ENCODE measurements at places on chromosomes 7 and 10. TPM values are rescaled to one million over a fixed set of nuclear protein-coding genes. Genes with fewer than 3 reads are reported as not detected.

Gene TRPV5
- polyA plus RNA-seq = not detected

DNA sequence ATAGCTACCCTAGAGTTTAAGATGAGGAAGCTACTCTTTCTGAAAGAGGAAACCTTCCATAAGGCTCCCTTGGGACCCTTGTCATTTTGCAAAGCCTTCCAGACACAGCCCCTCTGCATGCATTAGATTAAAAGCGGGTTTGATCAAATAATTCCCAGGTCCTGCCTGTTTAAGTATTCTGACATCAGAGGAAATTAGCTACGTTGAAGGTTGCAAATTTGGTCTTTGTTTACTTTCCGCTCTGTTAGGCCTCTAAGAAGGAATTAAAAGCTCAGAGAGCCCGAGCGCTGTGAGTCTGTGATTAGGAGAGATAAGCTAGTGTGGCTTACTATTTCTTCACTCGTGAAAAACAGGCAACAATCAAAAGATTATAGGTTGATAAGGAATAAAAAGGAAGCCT lies 1.4 kb upstream of the THSD7A start:
- DNase-seq = no peak

DNA sequence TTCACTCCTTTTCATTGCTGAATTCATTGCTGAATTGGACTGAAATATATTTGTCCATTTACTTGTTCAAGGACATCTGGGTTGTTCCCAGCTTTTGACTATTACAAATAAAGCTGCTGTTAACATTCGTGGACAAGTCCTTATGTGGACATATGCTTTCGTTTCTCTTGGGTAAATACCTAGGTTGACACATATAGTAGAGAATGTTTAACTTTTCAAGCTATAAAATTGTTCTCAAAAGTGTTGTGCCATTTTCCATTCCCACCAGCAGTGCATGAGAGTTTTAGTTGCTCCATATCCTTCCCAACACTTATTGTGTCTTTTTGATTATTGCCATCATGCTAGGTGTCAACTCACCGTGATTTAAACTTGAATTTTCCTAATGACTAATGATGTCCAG lies 17.5 kb upstream of the CPVL start:
- no peak for DNase-seq

Gene OR2A12
- not detected for polyA plus RNA-seq

Gene TNPO3
- polyA plus RNA-seq = 43.1 TPM

GRCh38 chr10:103681617-103682399 lies 173.6 kb downstream of the SH3PXD2A start:
- no peak for DNase-seq

DNA sequence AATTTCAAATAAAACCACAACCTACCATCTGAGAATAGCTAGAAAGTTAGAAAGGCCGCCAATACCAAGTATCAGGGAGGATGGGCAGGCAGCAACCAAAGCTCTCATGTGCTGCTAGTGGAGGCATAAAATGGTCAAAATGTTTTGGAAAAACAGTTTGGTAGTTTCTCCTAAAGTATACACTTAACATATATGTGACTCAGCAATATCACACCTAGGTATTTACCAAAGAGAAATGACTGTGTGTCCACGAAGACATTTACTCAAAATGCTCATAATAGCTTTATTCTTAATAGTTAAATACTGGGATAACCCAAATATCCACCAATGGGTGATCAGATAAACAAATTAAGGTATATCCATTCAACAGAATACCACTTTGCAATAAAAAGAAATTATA lies 14.3 kb downstream of the RHEB start:
- DNase-seq = no peak

DNA sequence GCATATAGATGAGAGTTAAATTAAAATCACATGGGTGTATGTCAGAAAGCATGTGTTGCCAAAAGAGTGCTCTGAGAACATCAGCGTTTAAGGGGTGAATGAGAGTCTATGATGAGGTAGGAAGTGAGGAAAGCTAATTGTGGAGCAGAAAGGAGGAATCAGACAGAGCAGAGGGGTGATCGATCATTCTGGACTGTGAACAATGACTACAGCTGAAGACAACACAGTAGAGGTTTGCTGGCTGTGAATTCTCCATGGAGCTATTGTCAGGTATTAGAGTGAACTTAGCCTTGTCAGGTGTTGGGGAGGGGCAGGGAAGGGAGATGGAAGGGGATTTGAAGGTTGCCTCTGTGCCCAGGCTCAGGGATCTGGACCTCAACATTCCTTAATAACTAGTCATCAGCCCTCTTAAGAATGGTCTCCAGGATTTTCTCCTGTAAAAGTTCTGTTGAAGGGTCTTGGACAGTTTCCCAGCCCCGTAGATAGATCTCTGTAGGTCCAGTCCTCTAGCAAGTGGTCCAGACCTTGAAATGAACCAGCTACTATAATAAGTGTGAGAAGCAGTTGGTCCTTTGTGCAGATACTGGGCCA lies 57.1 kb downstream of the KIF5B start:
- no peak for DNase-seq

- DNase-seq = no peak
Observed at GRCh38 chr7:31748084-31748483, 61.1 kb downstream of the PPP1R17 start.

DNA sequence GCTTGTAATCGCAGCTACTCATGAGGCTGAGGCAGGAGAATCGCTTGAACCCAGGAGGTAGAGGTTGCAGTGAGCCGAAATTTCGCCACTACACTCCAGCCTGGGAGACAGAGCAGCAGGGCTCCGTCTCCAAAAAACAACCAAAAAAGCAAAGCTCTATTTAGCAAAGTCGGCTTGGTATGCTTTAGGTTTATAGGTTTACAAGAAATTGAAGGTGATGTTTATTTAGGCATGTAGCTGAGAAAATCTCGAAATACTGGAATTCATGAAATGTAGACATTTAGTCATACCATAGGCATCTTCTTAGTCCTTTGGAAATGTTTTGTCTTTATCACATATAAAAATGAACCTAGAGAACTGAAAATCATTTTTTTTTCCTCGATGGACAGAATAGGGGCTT lies 453.8 kb upstream of the ANKRD30A start:
- no peak for DNase-seq

All from CD8-positive, alpha-beta memory T cell (primary cell).